Purkinje cell (primary cell): ENCODE measurements at places on chromosomes 7 and 10. TPM values are rescaled to one million over a fixed set of nuclear protein-coding genes. Genes with fewer than 3 reads are reported as not detected.

OR6B1 gene
- polyA plus RNA-seq: not detected in 2 replicates

ENTPD1 gene
- polyA plus RNA-seq: 3.6 and 4.6 TPM in 2 replicates

MICALL2 gene
- 1.6 and 2.8 TPM in 2 replicates for polyA plus RNA-seq

UPK3BL2 gene
- polyA plus RNA-seq: not detected in 2 replicates

PON3 gene
- 0.32 and 0.34 TPM in 2 replicates for polyA plus RNA-seq

BAZ1B gene
- 8.4 and 10.1 TPM in 2 replicates for polyA plus RNA-seq

MAP3K8 gene
- polyA plus RNA-seq: 1.9 TPM in 1 of 2 replicates, not detected in the other

THAP5 gene
- polyA plus RNA-seq: 34.2 and 41.3 TPM in 2 replicates

FGFBP3 gene
- polyA plus RNA-seq: 0.77 TPM in 1 of 2 replicates, not detected in the other

GRID1 gene
- polyA plus RNA-seq: 0.52 and 3.9 TPM in 2 replicates

LFNG gene
- polyA plus RNA-seq: 0.20 and 0.35 TPM in 2 replicates

TDRD1 gene
- polyA plus RNA-seq: 3.0 and 4.3 TPM in 2 replicates

ADCY1 gene
- 16.0 and 17.6 TPM in 2 replicates for polyA plus RNA-seq

SEC31B gene
- 1.6 and 3.7 TPM in 2 replicates for polyA plus RNA-seq

CLCN1 gene
- not detected in 2 replicates for polyA plus RNA-seq

SDHAF3 gene
- polyA plus RNA-seq: 69.2 and 76.5 TPM in 2 replicates

NPC1L1 gene
- not detected in 2 replicates for polyA plus RNA-seq

EPO gene
- not detected in 2 replicates for polyA plus RNA-seq

KCNIP2 gene
- 1.3 and 3.6 TPM in 2 replicates for polyA plus RNA-seq

NXPH1 gene
- polyA plus RNA-seq: 4.6 TPM in 1 of 2 replicates, not detected in the other
